ENCODE measurements at places on chromosomes 3 and 15. TPM values are rescaled to one million over a fixed set of nuclear protein-coding genes. Genes with fewer than 3 reads are reported as not detected.

The NANOGP8 gene
- 0.45 TPM for total RNA-seq

The KLF15 gene
- total RNA-seq: 105 TPM

The GABRR3 gene
- total RNA-seq: not detected

The GOLGA6L4 gene
- total RNA-seq: 2.2 TPM

All from left lobe of liver (tissue), 2 donors.